ENCODE measurements at places on chromosomes 1 and 21. TPM values are rescaled to one million over a fixed set of nuclear protein-coding genes. Genes with fewer than 3 reads are reported as not detected.

GRCh38 chr1:25684216-25684965 is 67.8 kb downstream of the MAN1C1 start:
- no peak for DNase-seq

DNA sequence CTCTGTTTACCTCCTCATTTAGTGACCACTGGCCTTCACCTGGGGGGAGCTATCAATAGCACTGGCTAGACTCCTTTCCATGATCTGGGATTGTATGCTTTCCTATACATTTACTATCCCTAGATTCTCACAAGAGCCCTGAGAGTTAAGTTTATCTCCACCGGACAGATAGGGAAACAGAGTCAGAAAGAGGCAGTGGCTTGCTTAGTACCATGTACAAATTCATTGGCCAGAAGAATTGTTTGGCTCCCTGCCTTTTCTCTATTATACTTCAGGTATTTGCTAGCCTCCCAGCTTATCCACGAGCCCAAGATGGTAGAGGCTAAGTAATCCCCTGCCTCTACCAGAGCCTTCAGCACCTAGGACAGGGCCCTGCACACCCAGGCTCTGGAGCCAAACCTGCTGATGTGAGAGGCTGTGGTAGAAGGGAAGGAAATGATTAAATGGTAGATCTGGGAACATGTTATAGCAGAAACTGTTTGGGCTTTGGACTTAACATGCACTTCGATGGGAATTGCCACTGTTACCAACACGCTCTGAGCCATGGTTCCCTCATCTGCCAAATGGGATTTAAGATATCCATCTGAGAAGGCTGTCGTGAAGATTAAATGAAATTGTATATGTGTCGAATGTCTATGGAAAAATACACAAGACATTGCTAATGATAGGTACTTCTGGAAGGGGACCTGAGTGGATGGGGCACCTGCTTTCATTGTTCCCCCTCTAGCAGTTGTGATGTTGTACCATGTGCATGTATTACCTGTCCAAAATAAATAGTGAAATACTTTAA is 3.1 kb upstream of the BLACAT1 start:
- no peak for DNase-seq

DNA sequence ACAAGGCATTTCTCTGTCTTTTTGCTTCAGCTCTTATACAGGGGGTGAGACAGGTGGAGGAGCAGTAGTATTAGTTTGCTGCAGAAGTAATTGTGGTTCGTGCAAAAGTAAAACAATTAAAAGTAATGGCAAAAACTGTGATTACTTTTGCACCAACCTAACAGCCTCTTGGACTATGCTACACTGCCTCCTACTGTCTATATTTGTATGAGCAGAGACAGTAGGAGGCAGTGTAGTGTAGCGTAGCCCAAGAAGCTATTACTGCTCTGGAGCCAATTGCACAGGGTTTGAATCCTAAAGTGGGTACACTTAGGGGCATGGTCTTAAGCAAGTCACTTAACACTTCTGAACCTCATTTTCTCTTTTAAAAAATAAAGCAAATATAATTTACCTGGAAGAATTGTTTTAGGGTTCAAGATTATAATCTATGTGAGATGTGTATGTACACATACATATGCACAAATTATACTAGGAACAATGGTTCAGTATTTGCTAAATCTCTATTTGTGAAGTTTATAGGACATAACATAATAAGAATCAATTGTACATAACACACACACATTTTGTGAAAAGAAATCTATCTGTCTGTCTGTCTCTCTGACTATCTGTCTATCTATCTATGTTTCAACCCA is 103.8 kb downstream of the BRINP3 start:
- no peak for DNase-seq

DNA sequence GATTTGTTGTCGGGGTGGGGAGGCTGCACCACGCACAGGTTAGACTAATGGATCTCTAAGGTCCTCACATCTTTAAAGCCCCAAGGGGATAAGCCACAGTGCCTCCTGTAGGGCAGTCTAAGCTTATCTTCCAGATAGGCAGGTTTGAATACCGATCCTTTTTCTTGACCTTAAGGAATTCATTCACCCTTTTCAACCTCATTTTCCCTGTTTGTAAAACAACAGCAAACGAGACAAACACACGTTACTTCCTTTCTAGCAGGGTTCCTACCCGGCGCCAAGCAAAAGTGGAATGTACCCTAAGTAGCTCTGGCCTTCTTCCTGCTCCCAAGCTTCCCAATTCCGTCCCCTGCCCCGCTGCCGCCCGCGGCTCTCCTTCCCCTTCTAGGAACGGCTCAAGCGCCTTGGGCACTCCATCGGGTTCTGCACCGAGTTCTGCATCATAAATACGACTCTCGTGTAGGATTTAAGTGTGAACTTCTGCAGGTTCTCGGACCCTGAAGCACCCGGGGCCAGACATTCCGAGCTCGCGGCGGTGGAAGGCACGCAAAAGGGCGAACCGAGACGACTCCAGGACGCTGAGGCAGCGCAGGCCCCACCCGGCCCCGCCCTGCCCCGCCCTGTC is 548 bp upstream of the CDC20 start:
- no peak for DNase-seq

DNA sequence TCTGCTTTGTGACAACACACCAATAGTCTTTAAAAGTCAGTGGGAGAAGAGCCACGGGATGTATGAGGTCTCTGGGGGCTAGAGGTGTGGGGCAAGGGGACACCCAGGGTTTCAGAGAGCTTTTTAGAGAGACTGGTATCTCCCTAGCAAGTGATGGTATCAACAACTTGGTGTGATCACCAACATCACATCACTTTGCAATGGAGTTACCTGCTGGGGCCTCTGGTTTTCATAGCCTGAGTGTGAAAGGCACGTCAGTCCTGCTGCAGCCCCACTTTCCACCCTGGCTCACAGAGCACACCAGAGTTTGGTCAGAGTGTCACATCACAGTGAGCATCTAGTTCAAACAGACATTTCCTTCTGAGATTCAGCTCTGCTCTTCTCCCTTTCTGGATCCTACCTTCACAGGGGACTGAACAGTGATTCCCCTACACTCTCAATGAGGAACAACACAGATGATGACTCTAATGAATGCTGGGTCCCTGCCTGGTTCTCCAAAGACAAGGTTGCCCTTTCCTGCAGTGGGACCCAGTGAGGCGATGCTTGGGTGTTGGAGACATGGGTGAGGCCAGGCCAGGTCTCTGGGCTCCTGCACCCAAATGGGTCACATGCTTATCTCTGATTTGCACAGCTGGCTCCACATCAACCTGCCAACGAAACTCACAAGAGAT is 2.0 kb upstream of the MAN1C1 start:
- no peak for DNase-seq

GRCh38 chr1:18279351-18280074 is 171.9 kb downstream of the IGSF21 start:
- DNase-seq, result no peak

DNA sequence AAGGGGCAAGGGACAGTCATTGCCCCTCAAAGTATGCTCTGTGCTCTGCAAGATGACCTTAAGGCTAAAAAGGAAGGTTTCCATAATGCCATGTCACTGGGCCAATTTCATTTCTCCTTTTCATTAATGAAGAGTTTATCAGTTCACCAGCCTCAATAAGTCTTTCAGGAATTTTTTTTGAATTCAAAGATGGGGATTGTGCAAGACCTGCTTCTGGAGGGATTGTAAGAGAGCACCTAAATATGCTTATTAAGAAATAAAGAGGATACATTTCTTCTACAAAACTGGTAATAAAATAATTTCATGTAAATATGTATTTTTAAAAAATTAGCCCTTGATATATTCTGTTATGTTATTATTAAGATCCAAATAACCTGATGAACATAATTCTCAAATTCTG is 86.8 kb upstream of the RGS4 start:
- no peak for DNase-seq

DNA sequence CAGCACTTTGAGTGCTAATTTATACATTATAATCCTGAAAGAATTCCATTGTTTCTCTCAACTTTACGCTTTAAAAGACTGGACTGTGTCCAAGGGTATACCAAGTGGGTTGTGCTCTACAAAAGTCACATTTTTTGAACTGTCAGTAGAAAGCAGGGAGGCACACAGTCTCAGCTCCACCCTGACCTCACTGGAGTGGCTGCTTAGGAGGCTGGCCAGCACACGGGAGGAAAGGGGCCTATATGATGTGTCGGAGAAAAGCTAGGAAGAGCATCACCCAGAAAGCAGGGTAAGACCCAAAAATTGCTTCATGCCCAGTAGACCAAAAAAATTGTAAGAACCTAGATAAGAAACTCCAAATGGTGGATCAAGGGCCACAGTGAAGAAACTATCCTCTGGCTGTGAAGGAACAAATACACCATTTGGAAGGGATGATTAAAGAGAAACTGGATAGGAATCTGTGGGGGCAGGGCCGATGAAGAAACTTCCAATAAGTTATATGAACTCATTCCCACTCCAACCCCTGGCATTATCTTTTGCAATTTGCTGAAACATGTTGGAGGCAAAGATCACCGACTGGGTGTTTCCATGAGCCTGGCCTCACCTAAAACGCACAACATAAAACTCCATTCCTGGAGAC is 1.9 kb downstream of the S100A10 start:
- DNase-seq, result no peak

- DNase-seq, result no peak
Measured at GRCh38 chr1:177103005-177103852, 61.3 kb downstream of the ASTN1 start.

GRCh38 chr1:232101231-232101630 is 474.6 kb downstream of the DISC1 start:
- DNase-seq, result no peak

LRRC39 gene
- 61.2 TPM for total RNA-seq

GRCh38 chr1:41427916-41428737 is 56.4 kb downstream of the EDN2 start:
- no peak for DNase-seq

DNA sequence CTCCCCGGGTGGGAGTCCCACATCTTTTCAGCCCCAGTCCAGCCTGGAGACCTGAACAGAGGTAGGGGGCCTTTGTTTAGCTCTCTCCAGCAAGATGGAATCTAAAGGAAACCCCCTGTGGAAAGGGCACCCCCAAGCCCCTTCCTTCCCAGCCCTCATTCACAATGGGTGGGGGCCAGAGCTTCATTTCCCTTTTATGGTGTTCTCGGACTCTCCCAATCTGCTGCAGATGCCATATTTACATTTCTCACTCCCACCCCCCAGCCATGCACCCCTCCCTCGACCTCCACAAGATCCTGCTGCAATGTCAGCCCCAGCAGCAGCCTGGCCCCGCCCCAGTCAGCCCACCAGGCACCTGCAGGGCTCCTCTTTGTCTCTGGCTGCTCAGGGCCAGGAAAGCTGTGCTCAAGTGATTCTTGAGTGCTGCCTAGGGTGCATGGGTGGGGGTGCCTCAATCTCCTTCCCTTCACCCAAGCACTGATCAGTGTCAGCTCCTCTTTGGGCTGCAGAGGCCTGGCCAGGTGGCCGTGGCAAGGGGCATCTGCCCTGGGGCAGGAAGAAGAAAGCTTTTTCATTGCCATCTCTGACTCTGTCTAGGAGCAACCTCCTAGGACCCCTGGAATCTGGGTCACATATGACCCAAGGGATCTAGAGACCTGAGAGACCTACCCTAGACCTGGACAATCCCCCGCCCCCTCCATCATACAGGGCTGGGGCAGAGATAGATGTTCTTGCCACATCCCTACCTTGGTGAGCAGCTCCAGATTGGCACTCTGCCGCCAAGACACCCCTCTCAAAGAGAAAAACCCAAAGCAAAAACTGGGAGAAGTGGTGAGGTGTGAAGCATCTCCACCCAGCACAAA is 1.7 kb downstream of the KIF21B start:
- no peak for DNase-seq

CRNN gene
- total RNA-seq, result not detected

KRTAP11-1 gene
- total RNA-seq, result not detected

DNA sequence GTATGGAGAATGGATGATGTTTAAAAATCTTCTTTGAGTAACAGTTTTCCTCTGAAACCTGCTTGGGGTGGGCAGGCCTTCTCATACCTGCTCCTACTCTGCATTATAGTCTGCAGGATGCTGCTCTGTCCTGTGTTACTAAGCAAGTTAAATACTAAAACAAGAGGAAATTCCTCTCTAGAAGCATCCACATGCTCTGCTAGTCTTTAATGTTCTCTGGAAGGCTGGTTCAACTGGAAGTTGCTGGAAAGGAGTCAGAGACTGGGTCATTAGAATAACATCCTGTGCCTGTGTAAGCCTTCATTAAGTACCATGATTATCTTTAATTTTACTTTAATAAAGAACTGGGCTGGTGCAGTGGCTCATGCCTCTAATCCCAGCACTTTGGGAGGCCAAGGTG is 5.8 kb downstream of the SELP start:
- DNase-seq, result no peak

DMBX1 gene
- not detected for total RNA-seq

- DNase-seq, result no peak
Measured at GRCh38 chr1:41870076-41870562, 48.6 kb downstream of the HIVEP3 start.

GBP3 gene
- 11.1 TPM for total RNA-seq

Measured in left cardiac atrium (tissue), 4 donors.